ENCODE measurements at places on chromosomes 13 and 19.

DNA sequence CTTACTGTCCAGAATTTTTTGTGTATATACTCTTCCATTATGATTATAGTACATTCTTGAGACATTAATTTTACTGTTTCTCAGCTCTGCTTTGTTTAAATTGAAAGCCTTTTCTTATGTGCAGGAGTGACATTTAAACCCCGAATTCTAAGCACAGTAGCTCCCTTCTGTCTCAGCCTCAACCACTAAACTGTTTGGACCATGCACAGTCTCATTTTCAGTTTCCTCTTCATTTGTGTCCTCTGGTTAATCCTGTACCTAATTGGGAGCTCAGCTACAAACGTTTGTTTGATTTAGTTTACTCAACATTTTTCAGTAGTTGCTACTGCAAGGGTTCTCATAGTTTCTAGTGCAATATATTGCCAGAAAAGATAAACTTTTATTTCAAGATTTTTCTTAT lies 206.3 kb downstream of the SLITRK5 start:
- DNase-seq, result no peak

GRCh38 chr19:3760871-3761361 lies 576 bp downstream of the APBA3 start:
- no peak for DNase-seq

GRCh38 chr19:49421039-49421877 lies 2.0 kb downstream of the PTH2 start:
- DNase-seq, result peak; percentile 68

- no peak for DNase-seq
Observed at GRCh38 chr13:110521946-110522345, 39.6 kb downstream of the RAB20 start.

GRCh38 chr13:109836629-109837607 lies 50.5 kb upstream of the IRS2 start:
- no peak for DNase-seq

GRCh38 chr19:30799865-30800755 lies 427.9 kb downstream of the ZNF536 start:
- peak; percentile 34 for DNase-seq

- no peak for DNase-seq
Observed at GRCh38 chr19:16561382-16561781, 10.8 kb downstream of the SLC35E1 start.

GRCh38 chr13:53513226-53513625 lies 484.6 kb downstream of the OLFM4 start:
- peak; percentile 4 for DNase-seq

- DNase-seq, result no peak
Observed at GRCh38 chr13:33096886-33097605, 80.8 kb downstream of the KL start.
